ENCODE measurements at places on chromosomes 5 and 9. TPM values are rescaled to one million over a fixed set of nuclear protein-coding genes. Genes with fewer than 3 reads are reported as not detected.

DNA sequence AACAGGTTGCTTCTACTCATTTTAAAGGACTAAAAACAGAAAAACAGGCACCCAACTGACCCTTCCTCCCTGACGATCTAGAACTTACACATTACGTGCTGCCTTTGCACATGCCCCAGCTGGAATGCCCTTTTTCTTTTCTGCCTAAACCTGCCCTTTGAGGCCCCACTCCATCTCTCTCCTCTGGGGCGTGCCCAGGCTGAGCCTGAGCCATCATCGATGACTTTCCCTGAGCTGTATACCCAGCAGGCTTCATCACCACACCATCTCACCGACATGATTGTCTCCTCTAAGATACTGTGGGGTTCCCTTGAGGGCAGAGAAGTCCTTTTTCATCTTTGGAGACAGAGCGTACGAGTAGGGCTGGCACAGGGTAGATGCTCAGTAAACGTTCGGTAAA is 24.1 kb upstream of the GABBR2 start:
- no peak for DNase-seq

GRCh38 chr5:7794823-7795222 is 56.1 kb downstream of the CFAP90 start:
- DNase-seq: no peak

- DNase-seq: no peak
Measured at GRCh38 chr9:124345063-124345462, 70.2 kb downstream of the PSMB7 start.

GRCh38 chr5:181126841-181127240 is 4.1 kb downstream of the OR2V1 start:
- DNase-seq: no peak

DNA sequence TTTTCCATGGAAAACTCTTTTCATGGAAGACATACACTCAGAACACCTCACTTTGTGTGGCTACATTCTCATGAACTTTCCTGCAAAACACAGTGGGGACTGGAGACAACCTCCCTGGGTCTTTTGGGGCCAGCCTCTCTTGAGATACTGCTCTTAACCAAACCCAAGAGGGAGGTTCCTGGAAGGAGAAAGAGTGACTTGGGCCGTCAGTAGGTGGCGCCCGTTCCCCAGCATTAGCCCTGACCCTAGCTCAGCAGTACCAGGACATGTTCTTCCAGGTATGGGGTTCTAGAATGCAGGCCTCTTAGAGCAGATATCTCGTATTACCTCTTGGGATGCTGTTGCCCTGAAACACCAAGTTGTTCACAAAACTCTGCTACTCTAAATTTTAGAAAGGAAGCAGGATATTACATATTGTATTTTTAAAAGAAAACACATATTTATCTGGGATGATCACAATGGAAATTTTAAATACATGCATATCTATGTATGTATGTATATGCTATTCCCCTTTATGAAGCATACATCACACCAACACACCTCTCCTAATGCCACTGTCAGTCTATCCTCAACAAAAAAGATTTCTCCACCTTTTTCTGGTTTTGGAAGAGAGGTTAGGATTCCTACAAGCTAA is 15.8 kb upstream of the GLIS3 start:
- DNase-seq: peak; percentile 73

DNA sequence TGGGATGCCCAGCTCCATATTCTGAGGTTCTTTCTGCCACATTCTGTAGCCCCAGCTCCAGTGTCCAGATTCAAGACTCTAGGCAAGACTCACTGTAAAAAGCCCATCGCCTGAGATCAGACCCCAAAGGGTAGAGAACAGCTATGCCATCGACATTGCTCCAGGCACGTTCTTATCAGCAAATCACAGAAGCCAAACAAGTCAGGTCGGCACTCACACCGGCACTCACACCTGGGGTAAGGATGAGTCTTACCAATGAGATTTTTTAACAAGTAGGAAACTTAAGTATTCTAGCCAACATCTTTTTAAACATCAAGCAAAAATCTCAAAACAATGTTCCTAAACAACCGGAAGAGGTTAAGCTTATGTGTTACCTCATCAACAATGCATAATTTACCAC is 2.4 kb downstream of the CDKN2AIPNL start:
- DNase-seq: no peak

PCAT7 gene
- 2.0 TPM for polyA plus RNA-seq

ANP32B gene
- polyA plus RNA-seq: 346 TPM
